Upper lobe of right lung (tissue), 1 donor: ENCODE measurements at places on chromosomes 1 and 21. TPM values are rescaled to one million over a fixed set of nuclear protein-coding genes. Genes with fewer than 3 reads are reported as not detected.

DNA sequence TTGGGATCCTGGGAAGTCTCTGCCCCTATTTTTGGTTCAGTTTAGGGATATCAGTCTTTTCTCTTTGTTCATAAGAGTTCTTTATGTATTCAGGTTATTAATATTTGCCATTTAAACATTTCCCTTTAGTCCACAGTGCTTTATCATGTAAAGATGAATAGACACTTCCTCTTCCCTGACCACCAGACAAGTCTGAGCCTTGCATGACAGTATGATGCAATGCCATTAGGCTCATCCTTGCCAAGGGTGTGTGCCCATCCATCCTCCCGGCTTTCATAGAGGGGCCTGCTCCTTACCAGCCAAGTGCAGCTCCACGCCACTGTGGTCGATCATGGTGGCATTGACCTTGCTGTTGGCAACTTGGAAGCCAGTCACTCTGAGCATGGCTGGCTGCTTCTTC lies 52.1 kb downstream of the ZSCAN20 start:
- no peaks in the 10 kb centered on the region for H3K36me3 ChIP-seq
- no peak overlapping the region for H3K4me3 ChIP-seq
- H3K27ac ChIP-seq = no peak overlapping the region
- DNase-seq = no peak

DNA sequence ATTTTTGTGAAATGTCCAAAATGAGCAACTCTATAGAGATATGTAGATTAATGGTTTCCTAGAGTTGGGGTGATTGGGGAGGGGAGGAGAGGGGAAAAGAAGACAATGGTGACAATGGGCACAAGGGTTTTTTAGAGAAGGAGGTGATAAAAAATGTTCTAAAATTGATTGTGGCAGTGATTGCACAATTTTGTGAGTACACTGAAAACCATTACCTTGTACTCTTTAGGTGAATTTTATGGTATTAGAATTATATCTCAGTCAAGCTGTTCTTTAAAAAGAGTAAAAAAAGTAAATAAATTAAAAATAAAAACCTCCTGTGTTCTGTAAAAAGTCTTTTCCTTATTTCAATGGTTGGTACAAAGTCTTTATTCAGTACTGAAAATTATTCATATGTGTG lies 330.2 kb downstream of the PTBP2 start:
- H3K36me3 ChIP-seq = no peaks in the 10 kb centered on the region
- no peaks in the 10 kb centered on the region for H3K27me3 ChIP-seq
- H3K4me1 ChIP-seq = no peaks in the 10 kb centered on the region
- no peak for DNase-seq
- no peak overlapping the region for H3K4me3 ChIP-seq

GRCh38 chr1:231808990-231809389 lies 182.4 kb downstream of the DISC1 start:
- H3K36me3 ChIP-seq = no peaks in the 10 kb centered on the region
- H3K4me1 ChIP-seq = no peaks in the 10 kb centered on the region
- no peak overlapping the region for H3K27ac ChIP-seq
- H3K27me3 ChIP-seq = no peaks in the 10 kb centered on the region
- DNase-seq = no peak
- H3K4me3 ChIP-seq = no peak overlapping the region

- no peaks in the 10 kb centered on the region for H3K36me3 ChIP-seq
- peaks cover 5% of the 10 kb centered on the region for H3K4me1 ChIP-seq
- no peak for DNase-seq
Measured at GRCh38 chr21:35737449-35737848, 322.9 kb downstream of the SETD4 start.

DNA sequence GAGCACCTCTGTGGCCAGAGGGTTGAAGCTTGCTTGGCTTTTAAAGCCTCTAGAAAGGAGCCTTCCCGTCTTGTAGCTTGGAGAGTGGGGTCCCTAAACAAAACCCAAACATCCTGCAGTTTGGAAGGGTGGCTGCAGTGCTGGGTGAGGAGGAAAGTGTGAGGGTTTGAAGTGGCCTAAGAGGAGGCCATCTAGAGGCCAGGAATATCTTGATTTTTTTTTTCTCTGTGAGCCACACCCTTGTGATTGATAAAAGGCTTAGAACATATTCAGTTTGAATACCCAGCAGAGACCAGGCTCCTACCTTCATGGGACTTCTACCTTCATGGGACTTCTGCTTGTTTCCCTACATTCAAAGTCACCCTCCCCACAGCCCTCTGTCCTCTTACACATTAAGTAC lies 37.3 kb upstream of the PIGV start:
- H3K36me3 ChIP-seq = peaks cover 51% of the 10 kb centered on the region
- H3K27ac ChIP-seq = no peak overlapping the region
- no peak for DNase-seq
- no peaks in the 10 kb centered on the region for H3K27me3 ChIP-seq
- H3K4me1 ChIP-seq = peaks cover 46% of the 10 kb centered on the region
- no peak overlapping the region for H3K4me3 ChIP-seq

DNA sequence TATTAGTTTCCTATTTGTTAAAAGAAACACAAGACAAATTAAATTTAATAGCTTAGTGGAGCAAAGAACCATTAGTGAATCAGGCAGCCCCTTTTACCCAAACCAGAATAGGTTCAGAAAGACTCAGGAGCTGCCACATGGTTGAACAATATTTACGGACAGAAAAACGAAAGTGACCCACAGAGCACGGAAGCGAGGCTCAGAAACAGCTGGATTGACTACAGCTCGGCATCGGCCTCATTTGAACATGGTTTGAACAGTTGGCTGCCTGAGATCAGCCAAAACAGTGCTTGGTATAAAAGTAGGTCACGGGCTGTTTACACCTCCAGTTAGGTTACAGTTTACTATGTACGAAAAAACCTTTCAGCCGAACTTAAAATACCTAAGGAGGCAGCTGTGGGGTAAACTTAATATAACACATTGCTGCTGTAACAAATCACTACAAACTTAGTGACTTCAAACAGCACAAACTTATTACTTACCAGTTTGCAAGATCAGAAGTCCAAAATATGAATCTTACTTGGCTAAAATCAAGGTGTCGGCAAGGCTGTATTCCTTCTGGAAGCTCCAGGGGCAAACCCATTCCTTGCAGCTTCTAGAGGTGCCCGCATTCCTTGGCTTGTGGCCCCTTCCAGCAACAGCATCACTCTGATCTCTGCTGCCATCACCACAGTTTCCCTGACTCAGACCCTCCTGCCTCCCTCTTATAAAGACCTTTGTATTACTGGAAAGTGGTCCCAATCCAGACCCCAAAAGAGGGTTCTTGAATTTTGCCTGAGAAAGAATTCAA lies 11.8 kb downstream of the PADI4 start:
- H3K27me3 ChIP-seq = no peaks in the 10 kb centered on the region

DNA sequence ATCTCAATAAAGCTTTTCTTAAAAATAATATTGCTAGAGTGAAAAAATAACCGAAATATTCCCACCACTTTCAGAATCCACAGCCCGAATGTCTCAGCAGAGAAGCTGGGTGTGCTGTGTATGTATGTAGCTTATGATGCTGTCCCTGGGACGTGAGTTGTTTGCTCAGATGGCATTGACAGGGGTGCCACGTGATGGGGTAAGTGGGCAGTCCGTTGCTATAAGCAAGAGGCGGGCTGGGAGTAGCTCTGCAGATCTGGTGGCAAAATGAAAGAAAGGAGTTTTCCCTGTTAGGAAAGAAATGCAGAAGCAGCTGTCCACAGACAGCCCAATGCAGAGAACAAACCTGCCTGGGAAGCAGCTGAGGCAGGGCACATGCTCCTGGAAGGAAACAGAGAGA lies 3.8 kb upstream of the FAM20B start:
- no peaks in the 10 kb centered on the region for H3K36me3 ChIP-seq
- H3K4me3 ChIP-seq = no peak overlapping the region
- no peak for DNase-seq
- H3K4me1 ChIP-seq = peaks cover 15% of the 10 kb centered on the region

- no peaks in the 10 kb centered on the region for H3K27me3 ChIP-seq
- H3K27ac ChIP-seq = peak overlapping the region; percentile 73
- peaks cover 30% of the 10 kb centered on the region for H3K36me3 ChIP-seq
- H3K4me1 ChIP-seq = peaks cover 47% of the 10 kb centered on the region
- H3K4me3 ChIP-seq = no peak overlapping the region
- DNase-seq = no peak
Measured at GRCh38 chr1:2311184-2312032, 79.9 kb downstream of the MORN1 start.

GRCh38 chr1:201598396-201598795 lies 59.5 kb downstream of the NAV1 start:
- peaks cover 16% of the 10 kb centered on the region for H3K4me1 ChIP-seq

GRCh38 chr1:95252422-95252821 lies 18.4 kb downstream of the RWDD3 start:
- peaks cover 6% of the 10 kb centered on the region for H3K36me3 ChIP-seq
- H3K27me3 ChIP-seq = no peaks in the 10 kb centered on the region
- no peak overlapping the region for H3K4me3 ChIP-seq
- H3K4me1 ChIP-seq = no peaks in the 10 kb centered on the region

DNA sequence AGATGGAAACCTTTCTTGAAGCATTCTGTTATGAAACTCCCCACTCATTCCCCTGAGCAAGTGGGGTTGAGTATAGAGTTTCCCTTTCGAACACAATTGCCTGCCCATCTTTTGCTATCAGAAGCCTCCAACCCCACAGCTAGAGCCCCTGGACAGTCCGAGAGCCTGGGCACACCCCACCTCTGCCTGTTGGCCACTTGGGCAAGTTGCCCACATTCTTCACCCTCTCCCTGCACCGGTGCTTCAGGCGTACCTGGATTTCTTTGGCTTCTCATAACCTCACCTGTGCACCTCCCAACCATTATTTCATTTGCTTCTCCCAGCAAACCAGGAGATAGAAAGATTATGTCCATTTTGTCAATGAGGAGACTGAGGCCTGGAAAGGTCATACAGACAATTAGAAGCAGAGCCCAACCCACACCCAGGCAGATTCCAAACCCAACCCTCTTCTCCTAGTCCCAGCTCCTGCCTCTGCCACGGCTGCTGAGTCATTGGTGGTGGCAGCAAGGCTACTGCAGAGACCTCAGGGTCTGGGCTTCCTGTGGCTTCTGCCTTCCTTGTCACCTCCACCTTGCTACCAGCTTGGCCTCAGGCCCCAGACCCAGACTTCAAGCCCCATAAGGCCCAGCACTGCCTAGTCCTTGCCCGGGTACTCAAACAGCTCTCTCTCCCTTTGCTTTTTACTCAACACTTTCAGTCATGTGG lies 118.7 kb upstream of the ZBTB40 start:
- no peak overlapping the region for H3K4me3 ChIP-seq
- H3K4me1 ChIP-seq = no peaks in the 10 kb centered on the region
- H3K27ac ChIP-seq = no peak overlapping the region
- no peaks in the 10 kb centered on the region for H3K27me3 ChIP-seq

DNA sequence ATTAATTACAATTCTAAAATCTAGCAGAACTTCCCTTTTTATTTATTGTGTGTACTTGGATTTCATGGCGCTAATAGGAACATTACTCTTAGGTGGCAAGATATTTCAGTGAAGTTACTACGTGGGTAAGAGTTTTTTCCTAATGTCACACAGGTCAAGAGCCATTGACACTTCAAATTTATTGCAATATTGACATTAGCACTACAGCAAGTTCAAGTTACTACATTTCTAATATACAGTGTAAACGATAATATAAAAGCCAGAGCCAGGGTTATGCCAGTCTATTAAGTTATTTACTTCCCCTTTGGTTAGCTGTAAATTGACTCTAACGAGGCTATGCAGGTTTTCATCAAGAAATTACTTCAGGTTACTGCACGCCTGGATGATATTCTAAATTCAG lies 29.7 kb downstream of the CHODL start:
- no peak for DNase-seq
- no peaks in the 10 kb centered on the region for H3K36me3 ChIP-seq
- H3K4me3 ChIP-seq = no peak overlapping the region
- H3K27me3 ChIP-seq = no peaks in the 10 kb centered on the region
- no peaks in the 10 kb centered on the region for H3K4me1 ChIP-seq

DNA sequence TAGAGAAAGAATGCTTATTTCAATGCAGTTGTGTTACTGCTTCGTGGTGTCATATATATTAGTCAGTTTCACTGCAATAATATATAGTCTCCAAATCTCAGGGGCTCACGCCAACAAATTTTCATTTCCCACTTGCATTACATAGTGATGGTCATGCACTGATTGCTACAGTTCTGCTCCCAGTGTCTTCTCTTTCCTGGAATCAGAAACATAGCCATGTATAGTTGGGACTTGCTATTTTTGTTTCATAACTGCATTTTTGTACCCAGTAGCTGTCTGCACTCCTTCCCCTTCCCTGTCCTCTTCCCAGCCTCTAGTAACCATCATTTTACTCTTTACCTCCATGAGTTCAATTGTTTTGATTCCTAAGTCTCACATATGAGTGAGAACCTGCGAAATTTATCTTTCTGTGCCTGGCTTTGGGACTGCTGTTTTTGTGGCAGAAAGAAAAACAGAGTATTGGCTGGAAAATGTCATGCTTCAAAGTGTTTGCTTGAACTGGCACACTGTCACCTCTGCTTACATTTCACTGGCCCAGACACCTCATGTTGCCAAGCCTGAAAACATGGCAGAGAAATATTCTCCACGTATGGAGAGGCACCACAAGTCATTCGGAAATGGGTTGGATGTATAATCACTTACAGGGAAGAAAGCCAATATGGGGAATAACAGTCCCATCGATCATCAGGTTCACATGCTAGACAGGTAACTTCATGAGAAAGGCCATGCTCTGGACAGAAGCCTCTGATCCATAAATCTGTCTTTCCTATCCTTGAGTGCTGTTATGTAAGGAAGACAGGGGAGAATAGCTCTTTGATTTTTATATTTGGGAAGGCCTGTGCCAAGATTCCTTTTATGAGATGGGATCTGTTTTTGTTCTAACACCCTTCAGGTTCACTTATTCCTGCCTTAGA lies 60.4 kb upstream of the BACH1 start:
- no peaks in the 10 kb centered on the region for H3K27me3 ChIP-seq
- peak overlapping the region; percentile 45 for H3K27ac ChIP-seq
- no peaks in the 10 kb centered on the region for H3K36me3 ChIP-seq
- H3K4me1 ChIP-seq = peaks cover 12% of the 10 kb centered on the region
- DNase-seq = no peak
- H3K4me3 ChIP-seq = no peak overlapping the region

DNA sequence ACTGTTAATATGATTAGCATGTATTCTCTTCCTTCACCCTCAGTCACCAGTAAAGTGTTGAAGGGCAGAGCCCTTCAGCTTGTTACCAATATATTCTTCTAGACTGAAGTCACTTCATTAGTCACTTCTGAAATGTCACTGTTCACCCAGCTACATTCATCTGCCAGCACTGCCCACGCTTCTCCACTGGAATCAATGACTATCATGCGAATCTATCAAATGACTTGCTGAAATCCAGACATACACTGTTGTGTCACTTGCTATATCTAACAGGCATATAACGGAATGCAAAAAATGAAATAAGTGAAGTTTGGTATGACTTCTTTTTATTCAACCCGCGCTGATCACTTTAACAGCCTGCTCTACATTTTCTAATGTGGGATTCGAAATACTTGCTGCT lies 16.1 kb downstream of the FH start:
- no peak overlapping the region for H3K27ac ChIP-seq
- H3K4me3 ChIP-seq = no peak overlapping the region
- peaks cover 96% of the 10 kb centered on the region for H3K36me3 ChIP-seq
- no peaks in the 10 kb centered on the region for H3K27me3 ChIP-seq
- no peak for DNase-seq

The PADI2 gene
- total RNA-seq = 20.0 TPM

The SIM2 gene
- not detected for total RNA-seq
